Fibroblast of mammary gland (primary cell): ENCODE measurements at places on chromosomes 4 and X.

DNA sequence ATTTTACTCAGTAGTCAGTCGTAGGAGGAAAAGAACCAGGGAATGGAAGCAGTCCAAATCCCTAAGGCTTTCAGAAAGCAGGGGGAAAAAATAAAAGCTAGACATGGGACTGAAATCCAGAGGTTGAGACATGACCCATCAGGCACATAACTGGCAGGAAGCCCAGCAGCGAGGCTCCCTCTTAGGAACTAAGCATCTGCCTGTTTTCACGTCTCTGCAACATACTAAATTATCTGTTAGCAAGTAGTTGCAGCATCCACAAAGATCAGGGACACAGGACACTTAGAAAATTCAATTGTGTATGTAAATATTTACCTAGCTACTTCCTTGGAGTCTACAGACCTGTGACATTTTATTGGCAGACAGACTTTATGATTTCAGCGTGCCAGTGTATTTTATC, 118.0 kb upstream of the EDNRA start:
- DNase-seq: peak; percentile 83

DNA sequence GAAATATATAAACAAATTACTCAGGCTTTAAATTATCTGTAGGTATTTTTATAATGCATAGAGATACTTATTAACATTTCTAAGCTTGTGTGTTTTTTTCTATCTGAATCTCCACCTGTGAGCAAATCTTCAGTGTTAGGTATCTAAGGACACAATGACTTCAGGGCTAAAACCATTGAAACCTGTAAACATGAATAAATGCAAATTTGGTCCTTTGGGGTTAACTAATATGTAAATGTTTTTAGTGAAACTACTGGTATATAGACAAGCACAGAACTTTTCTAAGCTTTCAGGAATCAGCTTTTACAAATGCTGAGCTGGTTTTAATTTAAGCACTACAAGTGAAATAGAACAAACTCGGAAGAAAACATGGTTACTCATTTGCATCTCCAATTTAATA, 147.9 kb downstream of the FBXO8 start:
- DNase-seq: no peak

GRCh38 chr4:106247600-106247999, 68.4 kb downstream of the TBCK start:
- DNase-seq: no peak

DNA sequence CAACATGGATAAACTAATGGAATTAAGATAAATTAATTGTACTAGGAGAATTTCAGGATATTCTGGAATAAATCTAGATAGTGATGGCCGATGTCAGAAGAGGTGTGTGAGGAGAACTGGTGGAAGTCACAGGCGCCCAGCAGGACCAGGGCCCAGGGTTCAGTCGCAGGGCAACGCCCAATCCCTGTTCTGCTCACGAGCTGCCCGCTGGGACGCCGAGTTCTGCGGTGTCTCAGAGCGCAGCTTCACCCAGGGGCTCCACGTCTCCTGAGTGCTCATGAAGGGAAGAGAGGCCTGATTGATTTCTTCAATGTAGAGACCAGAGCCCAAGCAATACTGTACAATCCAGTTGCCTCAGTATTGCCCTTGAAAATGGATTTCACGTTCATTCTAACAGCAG, 1.5 kb upstream of the HSPA4L start:
- no peak for DNase-seq

DNA sequence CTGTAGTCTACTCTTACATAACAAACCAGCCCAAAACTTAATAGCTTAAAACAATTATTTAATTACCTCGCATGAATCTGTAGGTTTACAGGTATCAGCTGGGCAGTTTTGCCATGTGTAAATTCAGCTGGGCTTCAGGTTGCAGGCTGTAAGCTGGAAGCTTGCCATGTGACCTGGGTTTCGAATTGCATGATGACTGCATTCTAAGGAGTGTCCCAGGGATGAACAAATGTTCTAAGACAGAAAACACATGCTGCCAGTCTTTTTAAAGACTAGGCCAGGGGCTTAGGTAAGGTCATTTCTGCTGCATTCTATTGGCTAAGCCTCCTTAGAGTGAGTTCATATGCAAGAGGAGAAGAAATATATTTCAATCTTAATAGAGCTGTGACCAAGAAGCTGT, 44.8 kb downstream of the GRIA2 start:
- DNase-seq: peak; percentile 53

GRCh38 chr4:84958434-84958833, 8.1 kb downstream of the WDFY3 start:
- no peak for DNase-seq

GRCh38 chr4:181756451-181757095, 486.6 kb upstream of the TENM3 start:
- no peak for DNase-seq

- DNase-seq: peak; percentile 38
Measured at GRCh38 chr4:107991945-107992630, 2.4 kb downstream of the HADH start.

DNA sequence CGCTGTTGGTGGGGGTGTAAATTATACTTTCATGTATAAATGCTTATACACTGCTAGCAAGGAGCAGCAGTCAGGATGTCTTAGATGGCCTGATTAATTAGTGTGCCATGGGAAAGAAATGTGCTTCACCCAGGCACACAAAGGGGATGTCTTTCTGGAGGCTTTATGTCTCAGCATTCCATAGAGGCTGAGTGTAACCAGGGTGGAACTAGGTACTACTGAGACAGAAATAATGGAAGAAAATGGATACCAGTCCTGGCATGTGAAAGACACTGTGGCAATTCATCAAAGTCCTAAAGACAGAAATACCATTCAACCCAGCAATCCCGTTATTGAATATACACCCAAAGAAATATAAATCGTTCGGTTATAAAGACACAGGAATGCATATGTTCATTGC, 52.5 kb downstream of the PF4 start:
- no peak for DNase-seq

- DNase-seq: no peak
Measured at GRCh38 chr4:47619691-47620090, 134.6 kb downstream of the ATP10D start.

- no peak for DNase-seq
Measured at GRCh38 chrX:67351411-67351810, 192.4 kb upstream of the AR start.

DNA sequence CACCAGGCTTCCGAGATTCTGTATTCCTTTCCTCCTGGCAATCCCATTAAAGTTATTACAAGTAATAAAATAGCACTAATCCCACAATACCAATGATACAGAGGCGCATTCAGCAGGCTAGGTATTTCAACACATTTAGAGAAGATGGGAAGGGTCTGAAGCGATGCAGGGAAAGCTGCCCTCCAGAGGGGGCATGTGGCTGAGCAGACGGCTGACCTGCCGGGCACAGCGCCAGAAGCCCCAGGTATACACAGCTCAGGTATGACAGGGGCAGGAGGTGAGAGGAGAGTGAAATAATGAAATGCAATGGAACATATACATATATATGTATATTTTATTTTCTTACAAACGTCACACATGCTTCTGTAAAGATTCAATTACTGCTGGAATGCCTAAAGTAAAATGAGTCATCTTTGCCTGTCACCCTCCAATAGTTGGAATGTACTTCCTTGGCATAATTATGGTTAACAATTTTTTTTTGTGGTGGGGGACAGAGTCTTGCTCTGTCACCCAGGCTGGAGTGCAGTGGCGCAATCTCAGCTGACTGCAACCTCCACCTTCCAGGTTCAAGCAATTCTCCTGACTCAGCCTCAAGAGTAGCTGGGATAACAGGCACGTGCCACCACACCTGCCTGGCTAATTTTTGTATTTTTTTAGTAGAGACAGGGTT, 21.3 kb upstream of the CDKN2AIP start:
- DNase-seq: peak; percentile 15

- no peak for DNase-seq
Measured at GRCh38 chr4:7717161-7717560, 222.5 kb downstream of the AFAP1 start.

DNA sequence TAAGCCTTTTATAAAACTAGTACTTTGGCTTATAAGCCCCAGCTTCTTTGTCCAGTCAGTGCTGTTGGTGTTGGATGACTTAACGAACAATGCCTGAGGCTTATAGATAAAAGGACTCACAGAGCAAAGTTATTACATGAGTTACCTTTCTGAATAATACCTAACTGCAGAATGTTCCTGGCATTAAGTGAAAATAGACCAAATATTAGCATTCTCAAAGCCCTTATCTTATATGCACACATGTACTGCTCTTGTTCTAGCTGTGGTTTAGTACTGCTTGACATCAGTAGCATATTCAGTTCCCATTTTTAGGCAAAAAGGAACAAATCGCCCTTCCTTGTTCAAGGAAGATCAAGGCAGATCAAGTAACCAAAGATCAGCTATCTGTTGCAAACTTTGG, 131.6 kb downstream of the ZNF330 start:
- no peak for DNase-seq

DNA sequence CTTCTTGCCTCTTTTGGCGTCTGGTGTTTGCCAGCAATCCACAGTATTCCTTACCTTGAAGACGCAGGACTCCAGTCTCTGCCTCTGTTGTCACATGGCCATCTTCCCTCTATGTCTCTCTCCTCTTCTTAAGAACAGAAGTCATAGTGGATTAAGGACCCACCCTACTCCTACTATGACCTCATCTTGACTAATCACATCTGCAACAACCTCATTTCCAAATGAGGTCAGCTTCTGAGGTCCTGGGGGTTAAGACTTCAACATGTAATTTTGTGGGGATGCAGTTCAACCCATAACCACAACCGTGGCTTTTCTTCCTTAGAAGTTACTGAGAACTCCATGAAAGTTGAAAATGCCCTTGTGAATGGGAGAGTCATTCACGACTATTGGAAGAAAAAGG, 23.3 kb downstream of the TLR8 start:
- peak; percentile 70 for DNase-seq

- no peak for DNase-seq
Measured at GRCh38 chr4:160117686-160118085, 1014.8 kb downstream of the RAPGEF2 start.

GRCh38 chrX:103513067-103513466, 6.2 kb downstream of the RAB40A start:
- no peak for DNase-seq

- DNase-seq: no peak
Measured at GRCh38 chrX:37425370-37425769, 76.2 kb downstream of the PRRG1 start.

- DNase-seq: no peak
Measured at GRCh38 chr4:32427566-32427965, 1707.4 kb downstream of the PCDH7 start.

- peak; percentile 52 for DNase-seq
Measured at GRCh38 chr4:77433418-77433733, 172.2 kb upstream of the CXCL13 start.

- DNase-seq: no peak
Measured at GRCh38 chr4:116101321-116101720, 984.1 kb downstream of the TRAM1L1 start.

GRCh38 chr4:65450899-65451298, 219.4 kb downstream of the EPHA5 start:
- no peak for DNase-seq

GRCh38 chr4:37517326-37517725, 168.8 kb downstream of the RELL1 start:
- peak; percentile 6 for DNase-seq

DNA sequence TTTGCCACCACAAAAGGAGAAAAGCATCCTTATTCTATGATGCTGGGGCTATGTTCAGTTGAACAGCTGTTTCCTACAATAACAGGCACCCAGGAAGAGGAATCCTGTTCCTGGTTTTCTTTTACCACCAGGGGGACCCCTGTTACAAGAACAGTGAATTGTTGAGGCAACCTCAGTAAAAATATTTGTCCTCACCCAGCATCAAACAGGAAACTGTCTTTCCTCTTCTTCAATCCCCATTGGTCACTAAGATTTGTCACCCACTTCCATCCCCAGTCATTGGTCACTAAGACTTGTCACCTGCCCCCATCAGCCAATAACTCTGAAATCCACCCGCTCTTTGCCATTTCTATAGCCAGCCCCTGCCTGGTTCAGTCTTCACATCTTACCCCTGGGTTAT, 143.5 kb upstream of the GALNT7 start:
- peak; percentile 77 for DNase-seq

- DNase-seq: no peak
Measured at GRCh38 chr4:188082796-188083195, 26.6 kb downstream of the TRIML2 start.

GRCh38 chrX:119775517-119776238, 15.8 kb downstream of the RPL39 start:
- DNase-seq: no peak

GRCh38 chr4:117700111-117700892, 334.0 kb upstream of the NDST3 start:
- DNase-seq: no peak

DNA sequence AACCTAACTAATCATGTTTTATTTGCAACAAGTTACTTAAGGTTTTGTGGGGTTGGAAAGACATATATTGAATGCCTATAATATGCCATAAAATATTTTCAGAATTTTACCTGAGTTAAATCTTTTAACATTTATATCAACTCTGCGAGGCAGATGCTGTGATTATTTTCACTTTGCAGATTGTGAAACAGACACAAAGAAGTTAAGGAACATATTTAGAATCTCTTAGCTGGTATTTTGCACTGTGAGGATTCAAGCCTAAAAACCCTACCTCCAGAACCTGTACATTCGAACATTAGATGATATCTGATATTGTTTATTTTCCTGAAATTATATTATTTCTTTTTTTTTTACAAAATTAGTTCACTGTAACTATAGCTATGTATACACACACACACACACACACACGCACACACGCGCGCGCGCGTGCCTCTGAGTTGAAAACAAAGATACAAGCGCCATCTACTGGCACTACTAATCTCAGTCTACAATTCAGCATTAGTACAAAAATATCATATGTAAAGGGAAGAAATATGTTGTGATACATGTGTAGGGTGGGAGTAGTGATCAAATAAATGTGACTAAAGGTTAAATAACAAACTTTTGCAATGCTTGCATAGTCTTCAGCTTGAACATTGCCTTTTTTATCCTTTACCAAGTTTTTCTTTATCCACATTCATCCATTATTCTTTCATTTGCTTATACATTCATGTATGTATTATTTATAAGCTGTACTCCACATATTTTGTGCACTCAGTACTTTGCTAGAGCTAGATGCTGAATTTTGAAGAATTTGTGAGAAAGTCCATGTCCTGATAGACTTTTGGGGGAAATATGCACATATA, 61.5 kb downstream of the ANXA10 start:
- peak; percentile 76 for DNase-seq

DNA sequence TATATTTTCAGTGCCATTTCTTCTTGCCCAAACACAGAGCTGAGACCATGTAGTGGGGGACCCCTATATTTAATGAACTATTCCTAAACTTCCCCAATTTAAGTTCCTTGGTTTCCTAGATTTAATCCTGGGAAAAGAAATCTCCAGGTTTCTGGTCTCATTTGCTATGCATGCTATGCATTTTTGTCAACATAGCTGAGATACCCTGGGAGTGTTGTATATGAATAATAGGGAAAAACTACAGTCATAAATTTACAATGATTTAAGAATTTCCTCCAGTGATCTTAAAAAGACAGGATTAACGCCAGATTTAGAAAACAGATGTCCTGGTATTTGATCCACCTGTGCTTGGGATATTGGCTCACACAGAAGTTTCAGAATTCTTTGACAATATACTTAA, 136.8 kb upstream of the RAPGEF2 start:
- DNase-seq: no peak

GRCh38 chr4:38523054-38523453, 140.9 kb upstream of the KLF3 start:
- DNase-seq: no peak
